ENCODE measurements at places on chromosomes 3 and 15. TPM values are rescaled to one million over a fixed set of nuclear protein-coding genes. Genes with fewer than 3 reads are reported as not detected.

GRCh38 chr15:91946075-91946474, 92.6 kb downstream of the SLCO3A1 start:
- H3K36me3 ChIP-seq = no peaks in the 10 kb centered on the region
- DNase-seq = no peak
- no peaks in the 10 kb centered on the region for H3K4me1 ChIP-seq
- H3K4me3 ChIP-seq = no peak overlapping the region
- no peaks in the 10 kb centered on the region for H3K27me3 ChIP-seq

DNA sequence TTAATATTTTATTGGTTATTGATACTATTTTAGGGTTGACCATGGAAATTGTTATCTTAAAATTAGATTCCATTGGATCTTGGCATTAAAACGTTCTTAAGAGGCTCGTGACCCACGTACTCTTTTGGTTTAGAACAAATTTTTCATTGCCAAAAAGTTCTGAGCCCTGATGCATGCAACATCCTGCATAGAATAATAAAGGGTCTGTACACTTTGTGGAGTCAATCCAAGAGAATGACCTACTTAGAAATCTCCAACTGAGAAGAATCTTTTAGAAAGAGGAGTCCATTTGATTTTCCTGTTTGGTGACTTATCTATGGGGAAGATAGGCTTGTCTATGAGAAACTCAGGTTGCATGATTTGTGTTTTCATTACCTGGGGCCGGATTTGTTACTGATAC, 404.2 kb upstream of the RGMA start:
- no peaks in the 10 kb centered on the region for H3K36me3 ChIP-seq
- H3K4me1 ChIP-seq = no peaks in the 10 kb centered on the region
- H3K4me3 ChIP-seq = no peak overlapping the region
- no peak for DNase-seq
- no peaks in the 10 kb centered on the region for H3K27me3 ChIP-seq
- no peak overlapping the region for H3K27ac ChIP-seq

GRCh38 chr3:112781599-112781998, 65.1 kb downstream of the CD200R1L start:
- H3K36me3 ChIP-seq = no peaks in the 10 kb centered on the region
- no peak overlapping the region for H3K4me3 ChIP-seq
- H3K4me1 ChIP-seq = no peaks in the 10 kb centered on the region
- DNase-seq = no peak

DNA sequence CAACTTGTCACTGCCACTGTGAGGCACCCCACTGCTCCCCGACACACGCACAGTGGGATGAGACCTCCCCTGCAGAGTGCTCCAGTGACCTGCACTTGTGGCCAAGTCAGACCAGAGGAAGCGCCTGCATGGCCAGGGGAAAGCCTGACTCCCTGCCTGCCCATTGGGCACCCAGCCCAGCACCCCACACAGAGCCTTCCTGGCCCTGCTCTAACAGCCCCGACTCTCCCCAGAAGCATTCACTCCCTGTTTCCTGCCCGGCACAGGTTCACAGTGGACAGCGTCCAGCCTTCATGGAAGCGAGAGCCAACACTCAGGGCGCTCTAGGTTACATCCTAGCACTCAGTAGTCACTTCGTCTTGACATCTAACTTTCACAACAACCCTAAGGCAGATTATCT, 27.8 kb downstream of the RBPMS2 start:
- no peaks in the 10 kb centered on the region for H3K27me3 ChIP-seq
- H3K4me1 ChIP-seq = no peaks in the 10 kb centered on the region
- no peak for DNase-seq
- no peaks in the 10 kb centered on the region for H3K36me3 ChIP-seq
- H3K27ac ChIP-seq = no peak overlapping the region
- H3K4me3 ChIP-seq = no peak overlapping the region

- H3K4me1 ChIP-seq = no peaks in the 10 kb centered on the region
- H3K27ac ChIP-seq = no peak overlapping the region
- no peaks in the 10 kb centered on the region for H3K36me3 ChIP-seq
- no peaks in the 10 kb centered on the region for H3K27me3 ChIP-seq
- H3K4me3 ChIP-seq = no peak overlapping the region
These were observed 10.7 kb upstream of the CSTA start for GRCh38 chr3:122314228-122314876.

DNA sequence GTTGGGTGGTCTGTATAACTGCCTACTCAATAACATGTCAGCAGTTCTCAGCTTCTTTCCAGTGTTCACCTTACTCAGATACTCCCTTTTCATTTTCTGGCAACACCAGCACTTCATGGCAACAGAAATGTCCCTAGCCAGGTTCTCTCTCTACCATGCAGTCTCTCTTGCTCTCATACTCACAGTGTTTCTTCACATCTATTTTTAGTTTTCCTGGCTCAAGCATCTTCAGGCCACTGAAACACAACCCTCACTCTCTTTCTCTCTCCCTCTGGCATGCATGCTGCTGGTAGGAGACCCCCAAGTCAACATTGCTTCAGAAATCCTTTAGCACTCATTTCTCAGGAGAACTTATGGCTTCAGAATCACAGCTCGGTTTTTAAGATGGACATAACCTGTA, at the start of gene CAPN3:
Gene CAPN3, plus strand, starts transcription at position 253 of the 400 bp plus-strand sequence. CDS start 305 bp downstream, outside the sequence.
- H3K27me3 ChIP-seq = no peaks in the 10 kb centered on the region
- no peak within 1 kb of the TSS for H3K27ac ChIP-seq
- H3K4me1 ChIP-seq = no peaks in the 10 kb centered on the region
- DNase-seq = no peak

GRCh38 chr15:81097890-81098280, 36.2 kb upstream of the CFAP161 start:
- no peak overlapping the region for H3K4me3 ChIP-seq
- no peak for DNase-seq
- H3K4me1 ChIP-seq = no peaks in the 10 kb centered on the region
- H3K27me3 ChIP-seq = no peaks in the 10 kb centered on the region
- no peaks in the 10 kb centered on the region for H3K36me3 ChIP-seq

DNA sequence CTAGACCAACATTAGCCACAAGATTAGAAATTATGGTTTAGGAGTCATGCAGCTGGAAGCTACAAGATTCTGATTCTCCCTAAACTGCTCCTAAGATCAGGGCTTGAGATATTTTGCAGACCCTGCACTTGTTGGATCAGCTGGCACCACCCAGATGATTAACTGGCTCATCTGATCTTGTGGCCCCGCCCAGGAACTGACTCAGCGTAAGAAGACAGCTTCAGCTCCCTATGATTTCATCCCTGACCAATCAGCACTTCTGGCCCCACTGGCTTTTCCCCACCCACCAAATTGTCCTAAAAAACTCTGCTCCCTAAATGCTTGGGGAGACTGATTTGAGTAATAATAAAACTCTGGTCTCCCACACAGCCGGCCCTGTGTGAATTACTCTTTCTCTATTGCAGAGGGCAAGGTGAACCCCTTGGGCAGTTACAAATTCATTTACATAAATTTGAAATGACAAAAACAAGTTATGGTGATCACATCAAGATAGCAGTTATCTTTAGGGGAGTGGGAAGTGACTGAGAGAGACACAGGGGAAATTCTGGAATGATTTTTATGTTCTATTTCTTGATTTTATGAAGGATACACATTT, 76.5 kb downstream of the CD200R1L start:
- no peaks in the 10 kb centered on the region for H3K27me3 ChIP-seq
- no peaks in the 10 kb centered on the region for H3K4me1 ChIP-seq
- H3K27ac ChIP-seq = peak overlapping the region; percentile 36
- H3K36me3 ChIP-seq = no peaks in the 10 kb centered on the region

- H3K4me1 ChIP-seq = peaks cover 20% of the 10 kb centered on the region
- H3K4me3 ChIP-seq = no peak overlapping the region
- H3K27me3 ChIP-seq = no peaks in the 10 kb centered on the region
- H3K27ac ChIP-seq = no peak overlapping the region
These were observed 2.2 kb downstream of the ICE2 start for GRCh38 chr15:60476713-60477112.

GRCh38 chr3:128435058-128435457, 31.6 kb downstream of the DNAJB8 start:
- H3K27me3 ChIP-seq = no peaks in the 10 kb centered on the region
- no peak for DNase-seq
- no peak overlapping the region for H3K27ac ChIP-seq
- H3K4me3 ChIP-seq = no peak overlapping the region

GRCh38 chr15:65550681-65551098, 20.4 kb downstream of the HACD3 start:
- H3K27ac ChIP-seq = no peak overlapping the region
- no peak for DNase-seq
- no peaks in the 10 kb centered on the region for H3K36me3 ChIP-seq
- no peaks in the 10 kb centered on the region for H3K27me3 ChIP-seq

DNA sequence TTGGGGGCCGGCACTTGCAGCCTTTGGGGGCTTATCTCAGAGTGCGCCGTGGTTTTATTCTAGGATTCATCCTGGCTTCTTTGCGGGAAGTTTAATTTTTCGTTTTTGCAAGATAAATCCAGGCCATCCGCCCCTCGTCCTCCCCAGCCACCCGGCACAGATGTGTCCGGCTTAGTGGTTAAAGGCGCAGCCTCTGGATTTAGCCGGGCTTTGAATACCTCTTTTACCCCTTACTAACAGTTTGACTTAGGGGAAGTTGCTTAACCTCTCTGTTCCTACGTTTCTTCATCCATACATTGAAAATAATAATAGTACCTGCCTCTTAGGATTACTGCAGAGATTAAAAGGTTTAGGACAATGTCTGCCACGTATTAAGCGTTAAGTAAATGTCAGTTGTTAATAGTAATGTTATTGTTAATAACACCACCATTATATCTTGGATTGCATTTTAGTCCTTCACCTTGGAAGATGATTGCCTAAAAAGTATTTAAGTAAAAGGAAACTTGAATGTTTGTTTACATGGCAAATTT, 714 bp downstream of the ECT2 start:
- peaks cover 3% of the 10 kb centered on the region for H3K36me3 ChIP-seq
- H3K4me3 ChIP-seq = peak overlapping the region; percentile 68
- DNase-seq = no peak
- peak overlapping the region; percentile 34 for H3K27ac ChIP-seq
- H3K27me3 ChIP-seq = no peaks in the 10 kb centered on the region
- H3K4me1 ChIP-seq = no peaks in the 10 kb centered on the region

DNA sequence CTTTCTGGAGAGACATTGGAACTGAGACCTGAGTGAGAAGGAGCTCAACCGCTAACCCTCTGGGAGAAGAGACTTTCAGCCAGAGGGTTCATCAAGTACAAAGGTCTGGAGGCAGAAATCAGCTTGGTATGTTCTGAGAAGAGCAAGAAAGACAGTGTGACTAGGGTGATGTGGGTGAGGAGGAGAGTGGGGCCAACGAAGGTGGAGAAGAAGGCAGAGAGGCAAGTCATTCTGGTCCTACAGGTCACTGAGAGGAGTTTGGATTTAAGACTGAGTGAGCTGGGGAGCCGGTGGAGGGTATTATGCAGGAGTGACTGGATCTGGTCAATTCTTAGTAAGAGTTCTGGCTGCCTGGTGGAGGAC, 12.2 kb downstream of the XIRP1 start:
- peaks cover 32% of the 10 kb centered on the region for H3K4me1 ChIP-seq
- no peak for DNase-seq
- H3K27me3 ChIP-seq = no peaks in the 10 kb centered on the region
- peak overlapping the region; percentile 27 for H3K4me3 ChIP-seq

DNA sequence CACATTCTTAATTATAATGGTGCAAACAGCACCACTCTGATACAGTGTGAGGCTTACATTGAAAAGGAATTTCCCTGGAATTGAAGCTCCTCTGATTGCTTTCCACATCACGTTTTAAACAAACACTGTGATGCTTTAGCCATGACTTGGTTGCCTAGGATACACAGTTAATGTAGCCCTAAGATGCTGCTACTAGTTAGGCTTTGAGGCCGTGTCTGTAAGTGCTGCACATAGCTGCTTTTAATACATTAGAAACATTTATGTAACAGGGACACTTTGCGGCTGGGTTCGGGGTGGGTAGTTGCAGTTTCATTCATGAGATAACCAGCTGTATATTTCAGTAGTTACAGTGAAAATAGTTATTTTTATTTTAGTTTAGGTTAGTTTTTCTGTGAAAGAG, 334.7 kb downstream of the NLGN1 start:
- no peak for DNase-seq
- no peak overlapping the region for H3K27ac ChIP-seq
- H3K4me3 ChIP-seq = no peak overlapping the region
- H3K27me3 ChIP-seq = no peaks in the 10 kb centered on the region
- H3K36me3 ChIP-seq = no peaks in the 10 kb centered on the region
- H3K4me1 ChIP-seq = no peaks in the 10 kb centered on the region

GRCh38 chr15:71256934-71257664, 141.8 kb downstream of the THSD4 start:
- H3K36me3 ChIP-seq = no peaks in the 10 kb centered on the region
- no peak overlapping the region for H3K27ac ChIP-seq
- no peaks in the 10 kb centered on the region for H3K27me3 ChIP-seq
- no peak for DNase-seq
- H3K4me1 ChIP-seq = no peaks in the 10 kb centered on the region
- no peak overlapping the region for H3K4me3 ChIP-seq

GRCh38 chr3:132641837-132642538, 17.6 kb downstream of the ACAD11 start:
- no peak overlapping the region for H3K27ac ChIP-seq
- H3K4me1 ChIP-seq = no peaks in the 10 kb centered on the region
- no peaks in the 10 kb centered on the region for H3K27me3 ChIP-seq
- DNase-seq = no peak

Gene CYFIP1
- total RNA-seq = 77.4 TPM

Gene TMEM212
- not detected for total RNA-seq

Gene SLC22A13
- total RNA-seq = 0.78 TPM

Gene NMD3
- 54.6 TPM for total RNA-seq

Gene CCR2
- 1.7 TPM for total RNA-seq
